Activated CD8-positive, alpha-beta memory T cell treated with anti-CD3 and anti-CD28 coated beads for 4 hours (primary cell): ENCODE measurements at places on chromosomes 6 and 20.

- DNase-seq, result no peak
Measured at GRCh38 chr6:79911992-79912391, 35.4 kb downstream of the ELOVL4 start.

DNA sequence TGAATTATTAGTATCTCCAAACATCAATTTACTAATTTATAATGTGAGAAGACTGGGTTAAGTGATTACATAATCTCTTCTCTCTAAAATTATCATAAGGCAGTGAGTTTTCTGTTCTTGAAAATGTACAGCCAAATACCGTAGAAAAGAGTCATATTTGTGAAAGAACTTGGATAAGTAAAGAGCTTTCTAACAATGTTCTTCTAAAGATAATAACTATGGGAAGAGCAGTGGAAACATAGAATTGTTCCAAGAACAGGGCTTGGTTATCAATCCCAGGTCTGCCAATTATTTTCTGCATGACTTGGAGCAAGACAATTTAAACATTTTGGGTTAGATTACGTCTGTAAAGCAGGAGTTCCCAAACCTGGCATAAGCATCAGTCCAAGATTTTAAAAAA lies 198.1 kb upstream of the SGK1 start:
- DNase-seq, result no peak

DNA sequence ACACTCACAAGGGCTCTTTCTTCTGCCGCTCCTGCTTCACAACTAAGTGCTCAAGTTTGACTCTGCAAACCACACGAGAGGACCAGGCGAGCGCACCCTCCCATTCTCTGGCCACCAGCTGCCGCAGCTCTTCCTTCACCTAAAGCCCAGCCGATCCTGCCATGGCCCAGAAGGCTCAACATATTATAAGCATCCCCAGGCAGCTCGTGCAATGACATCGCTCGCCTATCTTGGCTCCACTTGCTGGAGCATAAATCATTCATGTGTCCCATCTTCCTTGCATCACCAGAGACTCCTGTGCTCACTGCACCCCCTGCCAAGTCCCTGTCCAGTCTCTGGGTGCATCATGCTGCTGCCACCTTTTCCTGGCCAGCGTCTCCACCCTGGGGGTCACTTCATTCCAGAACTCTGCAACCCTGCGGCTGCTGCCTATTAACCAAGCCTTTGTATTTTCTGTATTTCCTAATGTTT lies 59.0 kb downstream of the PSMG4 start:
- DNase-seq, result no peak

GRCh38 chr6:24255676-24256075 lies 102.2 kb downstream of the DCDC2 start:
- no peak for DNase-seq

DNA sequence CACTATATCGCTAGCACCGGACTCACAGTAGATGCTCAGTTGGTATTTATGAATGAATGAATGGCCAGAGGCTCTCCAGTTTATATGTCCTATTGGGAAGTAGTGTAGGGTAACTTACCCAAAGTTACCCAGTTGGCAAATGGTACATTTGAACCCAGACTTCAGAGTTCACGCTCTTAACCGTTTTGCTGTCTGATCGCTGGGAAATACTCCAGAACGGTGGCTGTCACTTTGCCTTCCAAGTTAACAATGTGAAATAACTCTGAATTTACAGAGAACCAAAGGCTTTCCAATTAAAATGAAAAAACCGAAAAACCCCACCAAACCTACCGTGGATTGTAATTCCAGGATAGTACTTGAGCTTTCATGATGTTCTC lies 1.6 kb downstream of the VAPB start:
- DNase-seq, result no peak

DNA sequence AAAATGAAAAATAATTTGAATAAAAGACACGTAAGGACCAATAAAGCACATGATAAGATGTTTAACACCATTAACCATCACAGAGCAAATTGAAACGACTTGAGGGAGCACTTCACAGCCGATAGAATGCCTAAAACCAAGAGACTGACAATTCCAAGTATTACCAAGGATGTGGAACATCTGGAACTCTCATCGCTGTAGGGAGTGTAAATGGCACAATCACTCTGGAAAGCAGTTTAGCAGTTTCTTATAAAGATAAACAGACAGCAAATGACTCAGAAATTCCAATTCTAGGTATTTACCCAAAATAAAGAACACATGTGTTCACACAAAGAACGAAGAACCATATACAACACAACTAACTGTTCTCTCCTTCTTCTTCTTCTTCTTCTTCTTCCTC lies 8.5 kb upstream of the UBD start:
- DNase-seq, result no peak

DNA sequence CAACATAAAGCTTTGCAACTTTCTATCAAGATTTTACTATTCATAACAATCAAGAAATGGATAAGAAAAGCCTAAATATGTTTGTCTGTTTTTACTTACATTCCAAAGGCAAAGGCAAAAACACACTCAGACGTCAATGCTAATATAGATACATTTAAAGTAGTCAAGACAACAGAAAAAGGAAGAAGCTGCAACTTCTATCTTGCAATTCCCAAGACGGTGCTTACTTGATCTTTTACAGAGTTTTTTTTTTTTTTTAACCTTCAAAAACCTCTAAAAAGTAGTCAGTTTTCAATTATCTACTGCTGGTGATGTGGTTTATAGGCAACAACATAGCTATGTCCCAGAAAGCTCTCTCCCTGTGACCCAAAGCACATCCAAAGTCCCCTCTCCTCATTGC lies 58.1 kb downstream of the EPB41L2 start:
- DNase-seq, result no peak

- DNase-seq, result no peak
Measured at GRCh38 chr6:4362326-4362725, 227.0 kb upstream of the ECI2 start.

DNA sequence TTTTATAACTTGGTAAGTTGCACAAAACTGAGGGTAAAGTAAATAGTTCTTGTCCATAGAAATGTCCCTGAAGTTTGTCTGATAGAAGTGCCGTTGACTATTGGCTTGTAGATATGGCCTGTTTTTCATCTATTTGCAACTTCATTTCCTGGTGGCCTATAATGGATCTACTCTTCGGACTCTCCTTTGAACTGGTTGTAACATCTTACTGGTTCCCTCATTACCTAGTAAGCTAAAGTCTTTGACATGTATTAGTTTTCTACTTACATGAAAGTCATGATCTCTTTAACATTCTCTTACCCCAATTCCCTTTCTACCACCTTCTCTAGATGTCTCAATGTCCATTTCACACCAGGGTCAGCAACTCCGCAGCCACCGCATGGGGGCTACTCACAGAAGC lies 146.3 kb downstream of the GRM4 start:
- no peak for DNase-seq

- no peak for DNase-seq
Measured at GRCh38 chr6:45917439-45917838, 98.2 kb downstream of the CLIC5 start.

DNA sequence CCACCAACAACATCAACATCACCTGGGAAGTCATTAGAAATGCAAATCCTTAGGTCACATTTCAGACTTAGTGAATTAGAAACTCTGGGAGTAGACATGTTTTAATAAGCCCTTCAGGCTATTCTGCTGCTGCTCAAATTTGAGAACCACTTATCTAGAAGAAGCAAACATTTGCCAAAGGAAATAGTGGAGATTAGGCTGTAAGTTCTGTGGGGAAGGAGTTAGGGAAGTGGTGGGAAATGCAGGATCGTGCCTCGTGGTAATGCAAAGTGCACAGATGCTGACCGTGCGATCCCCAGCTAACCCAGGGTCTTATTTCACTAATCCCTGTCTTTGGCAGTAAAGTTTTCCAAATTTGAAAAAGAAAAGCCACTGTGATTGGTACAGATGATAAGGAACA lies 328.5 kb downstream of the EPM2A start:
- DNase-seq, result no peak

DNA sequence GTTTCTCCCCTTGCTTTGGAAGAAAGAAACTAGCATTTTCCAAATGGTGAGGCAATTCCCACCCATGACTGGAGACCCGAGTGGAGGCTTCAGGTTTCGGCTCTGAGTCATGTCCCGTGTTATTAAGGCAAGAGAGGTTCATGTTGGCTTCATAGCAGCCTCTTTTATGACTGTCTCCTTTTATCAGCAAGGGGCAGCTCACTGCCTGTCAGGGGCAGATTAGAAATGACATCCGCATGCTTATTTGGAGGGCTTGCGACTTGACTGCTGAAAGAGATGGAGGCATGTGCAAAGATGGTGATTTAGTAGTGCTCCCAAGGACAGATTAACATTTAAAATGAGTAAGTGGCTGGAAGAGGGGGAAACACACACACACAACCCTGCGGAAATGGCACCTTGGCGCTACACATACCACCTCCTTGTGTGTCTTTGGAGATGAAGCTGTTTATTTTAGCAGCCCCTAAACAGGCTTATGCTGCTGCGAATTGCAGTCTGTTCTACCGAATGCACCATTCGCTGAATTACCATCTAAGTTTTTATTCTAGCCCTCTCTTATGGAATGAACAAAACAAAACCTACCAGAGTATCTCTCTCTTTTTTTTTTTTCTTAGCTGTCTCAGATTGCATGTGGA lies 52.1 kb upstream of the VSTM2L start:
- no peak for DNase-seq

- DNase-seq, result no peak
Measured at GRCh38 chr6:119760046-119760445, 410.5 kb upstream of the MAN1A1 start.

DNA sequence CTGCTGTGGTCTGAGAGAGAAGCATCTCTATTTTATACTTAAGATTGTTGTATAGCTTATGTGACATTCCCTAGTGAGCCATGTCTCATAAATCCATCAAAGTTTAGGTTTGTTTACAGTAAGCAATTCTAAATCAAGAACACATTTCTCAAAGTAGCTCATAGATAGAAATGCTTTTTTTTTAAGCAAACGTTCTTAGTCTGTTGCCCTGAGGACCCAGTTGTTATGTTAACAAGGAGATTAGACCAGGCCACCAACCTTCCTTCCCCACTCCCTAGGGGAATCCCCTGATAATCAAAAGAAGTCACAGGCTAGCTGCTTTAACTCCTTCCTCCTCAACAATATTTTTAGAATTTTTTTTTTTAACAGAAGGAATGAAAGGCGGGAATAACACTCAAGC lies 169.0 kb downstream of the FUT9 start:
- no peak for DNase-seq

DNA sequence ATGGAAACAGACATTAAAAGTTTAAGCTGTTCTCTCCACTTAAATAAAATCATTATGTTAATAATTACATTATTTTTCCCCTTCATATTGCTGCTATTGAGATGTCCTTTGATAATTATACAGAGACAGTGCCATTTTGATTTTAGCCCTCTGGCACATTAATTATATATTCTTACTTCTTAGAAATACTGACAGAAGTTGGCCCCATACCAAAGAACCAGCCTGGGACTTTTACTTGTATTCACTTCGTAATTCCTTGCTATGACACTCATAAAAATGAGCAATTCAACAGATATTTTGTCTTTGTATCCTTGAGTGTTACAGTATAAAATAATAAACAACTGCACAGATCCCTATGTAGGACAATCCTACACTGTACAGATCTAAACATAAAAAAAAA lies 743.7 kb downstream of the TBC1D32 start:
- no peak for DNase-seq
